ENCODE measurements at places on chromosomes 2 and 18. TPM values are rescaled to one million over a fixed set of nuclear protein-coding genes. Genes with fewer than 3 reads are reported as not detected.

The MRO gene
- total RNA-seq, result 3.1 TPM

The STPG4 gene
- 0.26 TPM for total RNA-seq

The CLEC4F gene
- total RNA-seq, result not detected

The G6PC2 gene
- not detected for total RNA-seq

The LGALSL gene
- total RNA-seq, result 12.2 TPM

The CHRNA1 gene
- not detected for total RNA-seq

The MAP3K19 gene
- total RNA-seq, result not detected

The SERPINB12 gene
- total RNA-seq, result not detected

The SERPINB10 gene
- total RNA-seq, result 1.2 TPM

The PDE11A gene
- 2.5 TPM for total RNA-seq

The UGT1A8 gene
- not detected for total RNA-seq

The AGPS gene
- 66.6 TPM for total RNA-seq

The GPBAR1 gene
- total RNA-seq, result not detected

The RFX8 gene
- not detected for total RNA-seq

The TTR gene
- total RNA-seq, result 0.18 TPM

The SPHKAP gene
- total RNA-seq, result not detected

Data from SK-MEL-5 (cell line).